ENCODE measurements at places on chromosomes 16 and 17.

GRCh38 chr16:9238346-9238745 is 146.9 kb downstream of the HAPSTR1 start:
- DNase-seq: no peak

- DNase-seq: no peak
Measured at GRCh38 chr17:6259899-6260298, 175.0 kb downstream of the AIPL1 start.

- no peak for DNase-seq
Measured at GRCh38 chr17:43372273-43372911, 26.4 kb upstream of the ARL4D start.

- DNase-seq: no peak
Measured at GRCh38 chr17:21262259-21262993, 9.2 kb upstream of the NATD1 start.

GRCh38 chr17:42422412-42422957 is 571 bp downstream of the CAVIN1 start:
- DNase-seq: no peak

DNA sequence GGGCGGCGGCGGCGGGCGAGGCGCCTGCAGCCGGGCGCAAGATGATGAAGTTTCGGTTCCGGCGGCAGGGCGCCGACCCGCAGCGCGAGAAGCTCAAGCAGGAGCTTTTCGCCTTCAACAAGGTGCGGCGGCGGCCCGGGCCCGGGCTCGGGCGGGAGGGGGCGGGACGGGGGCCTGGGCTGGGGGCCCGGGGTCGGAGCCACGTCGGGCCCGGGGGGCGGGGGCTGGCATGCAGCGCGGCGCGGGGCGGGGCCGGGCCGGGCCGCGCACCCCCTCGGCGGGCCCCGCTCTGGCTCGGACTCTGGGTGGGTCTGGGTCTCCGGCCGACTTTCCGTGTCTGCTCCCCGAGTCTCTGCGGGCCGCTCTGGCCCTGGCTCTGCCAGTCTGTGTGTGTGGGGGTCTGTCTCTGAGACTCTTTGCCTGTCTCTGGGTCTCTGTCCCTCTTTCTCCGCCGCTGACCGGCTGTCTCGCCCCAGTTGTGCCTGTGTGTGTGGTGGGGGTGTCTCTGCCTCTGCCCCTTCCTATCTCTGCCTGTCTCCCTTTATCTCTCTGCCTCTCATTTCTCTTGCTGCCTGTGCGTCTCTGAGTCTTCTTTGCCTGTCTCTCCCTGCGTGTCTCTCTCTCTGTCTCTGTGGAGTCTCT is 328 bp downstream of the LLGL1 start:
- DNase-seq: no peak

GRCh38 chr17:27565874-27566670 is 64.9 kb upstream of the LGALS9 start:
- DNase-seq: no peak

DNA sequence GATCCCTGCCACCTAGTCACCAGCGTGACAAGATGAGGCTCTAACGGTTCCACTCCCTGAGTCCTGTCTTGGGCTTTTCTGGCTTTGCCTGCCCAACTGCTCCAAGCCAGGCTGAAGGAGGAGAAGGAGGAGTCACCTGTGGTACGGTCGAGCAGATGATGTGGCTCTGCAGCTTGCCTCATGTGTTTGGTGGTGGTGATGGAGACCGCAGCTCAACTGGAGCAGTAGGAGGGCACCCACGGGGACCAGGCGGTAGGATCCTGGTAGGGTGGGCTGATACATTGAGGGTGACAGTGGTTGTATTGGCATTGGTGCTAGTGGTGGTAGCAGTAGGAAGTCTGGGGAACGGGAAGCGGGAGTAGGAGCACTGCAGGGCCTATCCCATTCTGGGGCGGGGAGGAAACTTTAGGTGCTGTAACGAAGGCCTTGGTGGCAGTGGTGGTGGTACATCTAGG is 202.8 kb upstream of the WSB1 start:
- DNase-seq: no peak

- no peak for DNase-seq
Measured at GRCh38 chr17:42097691-42098631, at the start of gene ZNF385C. Gene ZNF385C (minus strand): TSS chr17:42098473. CDS start chr17:42063056, 35,417 bp downstream.

DNA sequence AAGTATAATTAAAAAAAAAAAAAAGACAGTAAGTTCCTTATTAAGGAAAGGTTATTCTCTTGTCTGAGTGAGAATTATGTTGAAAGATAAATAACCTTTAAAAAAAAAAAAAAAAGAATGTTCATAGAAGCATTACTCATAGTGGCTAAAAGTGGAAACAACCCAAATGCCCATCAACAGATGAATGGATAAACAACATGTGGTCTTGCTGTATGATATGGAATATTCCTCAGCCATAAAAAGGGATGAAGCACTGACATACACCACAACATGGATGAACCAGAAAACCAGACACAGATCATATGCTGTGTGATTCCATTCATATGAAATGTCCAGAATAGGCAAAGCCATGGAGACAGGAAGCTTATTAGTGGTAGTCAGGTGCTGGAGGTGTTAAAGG is 9.2 kb upstream of the CCNF start:
- DNase-seq: no peak

GRCh38 chr17:55427587-55427882 is 5.9 kb upstream of the MMD start:
- DNase-seq: no peak

DNA sequence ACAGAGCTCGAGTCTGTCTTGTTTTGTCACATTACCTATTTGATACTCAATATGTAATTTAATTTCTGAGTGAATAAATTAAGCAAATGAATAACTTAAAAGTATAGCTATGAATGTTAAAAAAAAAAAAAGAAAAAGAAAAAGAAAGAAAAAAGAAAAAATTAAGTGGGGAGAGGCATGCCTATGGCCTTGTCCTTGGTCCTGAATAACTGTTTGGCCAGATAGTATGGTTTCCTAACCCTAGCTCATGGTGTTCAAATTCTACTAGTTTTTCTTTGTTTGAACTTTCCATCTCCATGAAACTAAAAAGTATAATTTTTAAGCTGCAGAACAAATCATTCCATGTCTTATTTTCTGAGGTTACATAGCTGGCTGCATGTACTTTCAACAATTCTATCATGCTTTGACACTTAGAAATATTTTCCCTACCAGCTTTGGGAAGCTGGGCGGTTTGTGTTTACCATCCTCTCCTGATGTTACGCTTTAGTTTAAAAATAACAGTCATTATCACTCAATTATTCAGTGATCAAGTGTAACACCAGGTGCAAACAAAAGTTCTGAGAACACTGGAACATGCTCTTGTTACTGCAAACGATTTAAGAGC is 31.8 kb downstream of the TOX3 start:
- DNase-seq: no peak

DNA sequence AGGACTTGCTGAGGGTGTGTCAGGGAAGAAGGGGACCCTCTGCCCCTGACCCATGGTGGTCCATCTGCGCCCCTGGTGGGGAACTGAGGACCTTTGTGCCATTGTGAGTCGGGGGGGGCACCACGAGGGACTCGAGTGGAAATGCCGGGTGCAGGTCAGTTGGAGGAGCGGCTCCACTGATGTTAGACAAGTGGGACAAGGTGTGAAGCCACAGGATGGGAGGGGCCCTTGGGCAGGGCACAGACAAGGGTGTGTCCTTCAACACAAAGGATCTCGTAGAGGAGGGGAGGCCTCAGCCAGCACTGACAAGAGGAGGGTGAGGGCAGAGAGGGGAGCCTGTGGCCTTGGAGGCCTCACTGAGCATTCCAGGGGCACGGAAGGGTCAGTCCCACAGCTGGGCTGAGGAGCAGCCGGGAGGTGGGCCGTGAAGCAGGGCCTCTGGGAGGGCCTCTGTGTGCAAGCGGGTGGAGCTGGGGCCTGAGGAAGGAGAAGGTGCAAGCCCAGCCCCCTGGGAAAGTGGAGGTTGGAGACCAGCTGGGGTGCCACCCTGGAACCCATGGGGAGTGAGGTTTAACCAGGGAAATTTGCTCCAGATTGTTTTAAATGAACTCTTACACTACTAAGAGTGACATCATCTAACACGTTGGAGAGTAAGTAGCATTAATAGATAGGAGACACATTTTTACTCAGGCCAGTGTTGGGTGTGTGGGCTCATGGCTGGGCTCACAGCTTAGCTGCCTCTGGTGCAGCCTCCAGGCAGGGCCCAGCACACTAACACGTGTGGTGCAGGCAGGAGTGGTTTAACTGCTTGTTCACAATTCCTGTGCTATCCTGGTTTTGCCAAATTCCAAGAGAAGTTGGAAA is 27.9 kb downstream of the NARF start:
- DNase-seq: no peak

GRCh38 chr17:72772331-72772821 is 320.1 kb downstream of the SLC39A11 start:
- no peak for DNase-seq

GRCh38 chr17:82225368-82226029 is 3.3 kb upstream of the SLC16A3 start:
- DNase-seq: no peak

GRCh38 chr16:84068041-84068440 is 25.4 kb upstream of the SLC38A8 start:
- no peak for DNase-seq

DNA sequence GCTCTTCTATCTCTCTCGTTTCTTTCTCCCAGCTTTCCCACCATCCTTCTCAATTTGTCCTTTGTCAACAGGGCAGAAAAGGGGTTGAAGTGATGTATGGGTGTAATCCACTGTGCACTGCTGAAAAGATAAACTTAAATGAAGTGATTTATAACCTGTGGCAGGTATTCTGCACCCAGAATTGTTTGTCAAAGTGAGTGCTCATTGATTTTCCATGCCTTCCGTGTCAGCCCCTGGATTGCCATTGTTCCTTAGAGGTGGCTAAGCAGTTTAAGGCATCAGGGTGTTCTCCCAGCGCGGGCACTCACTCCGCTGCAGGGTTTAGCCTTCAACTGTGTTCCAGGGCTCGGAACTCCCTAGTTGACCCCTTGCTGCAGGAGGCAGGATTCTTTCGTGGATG is 82.9 kb downstream of the PITPNC1 start:
- no peak for DNase-seq

GRCh38 chr16:35208001-35208935 is 1748.9 kb downstream of the TP53TG3F start:
- DNase-seq: peak; percentile 68

- DNase-seq: no peak
Measured at GRCh38 chr16:70568601-70569237, 45.1 kb downstream of the SF3B3 start.

DNA sequence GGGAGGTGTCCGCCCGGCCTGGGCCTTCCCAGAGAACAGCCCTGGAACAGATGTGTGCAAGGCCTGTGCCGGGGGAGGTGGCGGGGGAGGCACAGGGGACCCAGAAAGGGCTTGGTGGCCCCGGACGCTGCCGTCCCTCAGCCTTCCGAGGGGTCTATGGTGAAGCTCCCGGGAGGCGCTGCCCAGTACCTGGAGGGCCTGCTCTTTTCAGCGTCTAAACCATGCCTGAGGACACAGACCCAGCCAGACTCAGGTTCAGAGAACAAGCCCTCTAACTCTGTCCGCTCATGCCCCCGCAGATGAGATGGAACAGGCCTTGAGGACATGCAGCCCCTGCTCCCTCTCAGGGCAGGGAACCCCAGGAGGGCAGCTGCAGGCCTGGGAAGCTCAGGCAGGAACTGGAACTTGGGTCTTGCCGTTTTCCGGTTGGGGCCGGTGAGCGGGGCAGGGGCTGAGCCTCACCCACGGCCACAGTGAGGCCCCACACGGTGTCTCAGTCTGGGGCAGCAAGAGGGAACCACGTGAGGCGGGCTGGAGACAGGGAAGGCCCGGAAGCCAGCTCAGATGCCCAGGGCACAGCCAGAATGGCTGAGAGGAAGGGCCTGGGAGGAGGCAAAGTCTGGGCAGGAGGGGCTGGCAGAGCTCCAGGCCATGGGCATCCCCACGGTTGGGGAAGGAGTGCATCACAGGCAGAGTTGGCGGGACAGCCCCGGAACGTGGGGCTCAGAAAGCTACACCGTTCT is 12.5 kb downstream of the SLC16A3 start:
- peak; percentile 96 for DNase-seq

- DNase-seq: no peak
Measured at GRCh38 chr17:42403150-42403549, 14.9 kb upstream of the STAT3 start.

GRCh38 chr17:57524839-57525568 is 220.1 kb downstream of the CCDC182 start:
- DNase-seq: no peak

GRCh38 chr17:64281962-64282752 is 19.1 kb upstream of the TEX2 start:
- DNase-seq: no peak

DNA sequence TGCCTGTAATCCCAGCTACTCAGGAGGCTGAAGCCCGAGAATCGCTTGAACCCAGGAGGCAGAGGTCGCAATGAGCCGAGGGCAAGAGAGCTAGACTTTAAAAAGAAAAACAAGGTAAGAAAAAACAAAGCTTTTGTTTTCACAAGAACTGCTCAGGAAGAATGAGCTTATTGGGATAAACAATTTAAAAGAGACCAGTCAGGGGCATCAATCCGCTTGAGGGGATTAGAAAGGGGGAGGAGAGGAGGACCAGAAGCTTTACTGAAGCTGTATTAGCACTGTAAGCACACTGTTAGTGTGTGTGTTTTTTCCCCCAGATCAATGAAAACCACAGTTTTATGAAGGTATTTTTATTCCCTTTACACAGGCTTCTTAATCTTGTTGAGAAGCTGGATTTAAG is 8.8 kb downstream of the TMEM170A start:
- DNase-seq: no peak

GRCh38 chr17:7308625-7309433 is 1.4 kb downstream of the EIF5A start:
- DNase-seq: no peak

- DNase-seq: no peak
Measured at GRCh38 chr16:50244504-50245416, 21.6 kb upstream of the ADCY7 start.
